ENCODE measurements at places on chromosomes 16 and 17.

- DNase-seq: no peak
These were observed 210.1 kb downstream of the SLC39A11 start for GRCh38 chr17:72882426-72882825.

DNA sequence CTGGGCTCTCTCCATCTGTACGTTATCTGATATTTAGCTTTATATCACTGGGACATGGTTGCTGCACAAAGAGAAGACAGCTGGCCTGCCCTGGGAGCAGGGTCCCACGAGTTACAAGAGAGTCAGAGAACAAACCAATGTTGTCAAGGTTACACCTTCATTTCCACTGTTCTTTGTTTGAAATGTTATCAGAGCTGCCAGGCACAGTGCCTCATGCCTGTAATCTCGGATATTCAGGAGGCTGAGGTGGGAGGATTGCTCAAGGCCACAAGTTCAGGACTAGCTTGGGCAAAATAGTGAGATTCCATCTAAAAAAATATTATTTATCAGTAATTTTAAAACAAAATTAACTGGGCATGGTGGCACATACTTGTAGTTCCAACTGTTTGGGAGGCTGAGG is 34.6 kb downstream of the ATP6V0A1 start:
- DNase-seq: no peak

DNA sequence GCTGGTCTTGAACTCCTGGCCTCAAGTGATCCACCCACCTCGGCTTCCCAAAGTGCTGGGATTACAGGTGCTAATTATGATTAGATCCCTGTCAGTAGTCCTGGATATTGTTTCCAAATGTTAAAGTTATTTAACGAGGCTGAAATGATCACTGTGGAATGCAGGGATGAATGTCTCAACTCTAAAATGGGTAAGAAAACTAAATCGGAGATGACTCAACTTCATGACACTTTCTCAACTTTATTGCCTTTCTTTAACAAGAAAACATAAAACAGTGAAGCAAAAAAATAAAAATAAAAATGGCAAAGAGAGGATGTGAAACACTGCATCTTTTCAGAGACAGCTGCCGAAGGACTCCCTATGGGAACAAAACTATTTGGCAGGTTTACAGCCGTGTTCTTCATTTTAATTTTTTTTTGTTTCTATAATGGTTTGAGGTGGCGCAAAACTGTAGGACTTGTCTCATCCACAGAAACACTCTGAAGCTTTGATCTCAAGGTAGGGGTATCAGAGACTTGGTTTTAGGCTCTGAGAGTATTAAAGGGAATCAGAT is 382.0 kb downstream of the GRIN2A start:
- no peak for DNase-seq

DNA sequence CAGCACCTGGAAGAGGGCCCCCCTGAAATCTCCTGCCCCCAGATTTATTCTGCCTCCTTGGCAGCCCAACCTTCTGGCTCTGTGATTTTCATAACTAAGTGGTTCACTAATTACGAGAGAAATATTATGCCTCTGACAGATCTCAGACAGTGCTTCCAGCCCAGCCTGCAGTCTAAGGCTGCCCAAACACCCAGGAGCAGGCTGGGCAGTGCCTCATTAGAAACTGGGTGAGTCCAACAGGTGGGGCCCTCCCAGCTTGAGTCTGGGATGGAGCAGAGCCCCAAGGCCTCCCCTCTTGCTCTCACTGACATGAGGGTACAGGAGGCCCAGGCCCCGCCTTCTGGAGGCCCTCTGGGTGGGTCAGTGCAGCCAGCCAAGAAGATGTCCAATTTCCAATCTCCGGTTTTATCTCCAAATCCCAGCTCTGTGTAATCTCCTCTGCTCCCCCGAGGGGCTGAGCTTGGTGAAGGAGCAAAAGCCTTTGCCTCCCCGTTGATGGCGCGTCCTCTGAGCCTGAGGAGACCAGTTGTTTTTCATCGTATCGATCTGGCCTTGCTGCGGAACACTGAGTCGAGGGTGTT is 20.1 kb upstream of the ABCC3 start:
- DNase-seq: no peak

DNA sequence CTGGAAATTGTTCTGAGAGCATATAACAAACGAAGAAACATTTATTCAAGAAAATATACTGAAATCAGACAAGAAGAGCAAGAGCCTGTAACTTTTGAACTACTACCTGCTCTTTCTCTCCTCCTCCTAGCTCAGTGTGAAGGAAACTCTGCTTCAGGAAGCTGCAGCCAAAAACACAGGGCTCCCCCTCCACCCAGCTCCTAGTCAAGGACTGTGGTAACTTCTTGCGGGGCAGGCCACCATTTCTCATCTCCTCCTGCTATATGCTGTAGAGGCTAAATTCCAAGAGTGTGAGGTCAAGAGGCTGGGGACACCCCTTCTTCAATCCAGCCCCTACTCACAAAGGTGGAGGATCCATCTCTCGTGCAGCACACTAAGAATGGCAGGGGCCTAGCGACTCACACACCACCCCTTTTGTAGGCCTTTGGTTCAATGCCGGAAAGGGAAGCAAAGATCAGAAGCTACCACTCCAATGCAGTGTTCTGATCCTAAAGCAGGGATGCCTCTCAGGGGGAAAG is 74.6 kb downstream of the ITFG1 start:
- no peak for DNase-seq

DNA sequence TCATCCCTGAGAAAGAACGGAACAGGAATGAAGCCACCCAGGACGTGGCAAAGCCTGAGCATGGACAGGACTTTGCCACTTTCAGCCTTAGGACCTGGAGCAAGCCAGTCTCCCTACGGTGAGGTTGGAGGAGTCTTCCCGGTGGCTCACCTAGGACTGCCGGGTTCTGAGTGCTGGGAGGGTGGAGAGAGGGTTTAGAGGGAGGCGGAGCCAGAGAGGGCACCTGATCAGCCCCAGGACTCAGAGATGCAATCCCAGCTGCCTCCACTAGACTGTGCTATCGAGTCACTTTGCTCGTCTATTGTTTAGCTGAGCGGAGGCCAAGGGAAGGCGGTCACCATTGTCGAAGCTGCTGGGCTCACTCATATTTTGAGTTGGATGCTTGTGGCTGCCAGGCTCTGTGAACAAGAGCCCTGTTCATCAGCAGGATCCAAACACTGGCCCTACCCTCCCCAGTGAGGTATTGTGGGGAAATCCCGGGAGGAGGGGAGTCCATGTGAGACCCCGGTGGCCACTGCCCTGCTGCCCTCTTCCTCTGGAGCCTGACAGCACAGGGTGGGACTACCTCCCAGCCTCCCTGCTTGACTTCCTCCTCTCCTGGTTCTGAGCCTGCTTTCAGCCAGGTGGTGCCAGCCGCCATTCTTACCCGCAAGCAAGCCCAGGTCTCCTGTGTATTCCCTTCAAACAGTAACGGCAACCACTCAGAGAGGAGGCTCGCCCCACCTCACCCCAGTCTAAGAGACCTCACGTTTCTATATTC is 7.0 kb downstream of the KRT14 start:
- peak; percentile 93 for DNase-seq

- DNase-seq: no peak
These were observed 112.9 kb downstream of the ABCC1 start for GRCh38 chr16:16062023-16062937.

- DNase-seq: peak; percentile 92
These were observed 36.8 kb downstream of the CHD9 start for GRCh38 chr16:53091466-53092211.

GRCh38 chr16:57635266-57636097 is 7.1 kb downstream of the ADGRG1 start:
- no peak for DNase-seq

- DNase-seq: peak; percentile 87
These were observed 82.0 kb upstream of the ALOX12 start for GRCh38 chr17:6913608-6914443.

DNA sequence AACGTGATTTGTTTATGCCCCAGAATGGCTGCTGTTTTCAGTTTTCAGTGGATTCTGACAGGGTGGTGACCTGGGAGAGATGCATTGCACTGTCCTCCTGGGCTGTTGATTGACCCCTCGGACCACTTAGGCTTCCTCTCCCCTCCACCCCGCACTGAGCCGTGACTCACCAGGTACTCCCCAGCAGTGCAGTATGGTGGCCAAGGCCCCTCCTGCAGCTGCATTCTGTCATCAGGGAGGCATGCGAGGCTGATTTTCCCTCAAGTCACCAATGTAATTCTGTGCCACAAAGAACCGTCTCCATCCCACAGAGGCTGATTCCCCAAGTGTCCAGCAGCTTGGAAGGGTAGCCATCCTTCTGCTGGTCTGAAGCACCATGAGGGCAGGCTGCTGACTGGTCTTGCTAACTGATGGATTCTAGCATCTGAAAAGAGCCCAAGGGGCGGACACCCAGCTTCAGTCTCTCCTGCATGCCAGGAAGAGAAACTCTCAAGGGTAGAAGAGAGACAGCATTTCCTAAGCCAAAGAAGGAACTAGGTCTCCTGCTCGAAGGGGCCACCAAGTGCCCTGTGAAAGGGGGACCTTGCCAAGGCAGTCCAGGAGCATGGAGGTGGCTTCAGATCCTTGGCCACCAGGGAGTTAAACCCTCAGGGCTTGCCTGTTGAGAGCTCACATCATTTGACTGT is 148.1 kb downstream of the SOCS1 start:
- peak; percentile 49 for DNase-seq

GRCh38 chr17:50280801-50281441 is 6.7 kb downstream of the TMEM92 start:
- no peak for DNase-seq

- DNase-seq: no peak
These were observed 49.6 kb upstream of the SIAH1 start for GRCh38 chr16:48434653-48435317.

- no peak for DNase-seq
These were observed 35.8 kb downstream of the ST3GAL2 start for GRCh38 chr16:70402916-70403659.

DNA sequence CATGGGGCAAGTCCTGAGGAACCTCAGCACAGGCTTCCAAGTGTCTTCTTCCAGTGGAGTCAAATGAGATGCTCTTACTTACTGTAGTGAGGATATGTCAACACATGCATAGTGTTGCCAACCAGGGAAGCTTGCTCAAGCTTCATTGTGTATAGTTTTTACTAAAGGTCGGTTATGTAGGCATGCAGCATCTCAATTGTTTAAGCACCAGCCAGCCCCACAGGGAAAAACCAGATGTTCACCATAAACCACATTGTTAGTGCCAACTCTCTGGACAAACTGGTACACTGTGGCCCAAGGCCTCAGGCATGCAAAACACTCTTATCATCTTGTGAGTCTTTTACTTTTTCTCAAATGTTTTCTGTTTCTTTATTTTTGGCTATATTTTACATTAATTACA is 152.1 kb downstream of the PHKB start:
- DNase-seq: no peak

DNA sequence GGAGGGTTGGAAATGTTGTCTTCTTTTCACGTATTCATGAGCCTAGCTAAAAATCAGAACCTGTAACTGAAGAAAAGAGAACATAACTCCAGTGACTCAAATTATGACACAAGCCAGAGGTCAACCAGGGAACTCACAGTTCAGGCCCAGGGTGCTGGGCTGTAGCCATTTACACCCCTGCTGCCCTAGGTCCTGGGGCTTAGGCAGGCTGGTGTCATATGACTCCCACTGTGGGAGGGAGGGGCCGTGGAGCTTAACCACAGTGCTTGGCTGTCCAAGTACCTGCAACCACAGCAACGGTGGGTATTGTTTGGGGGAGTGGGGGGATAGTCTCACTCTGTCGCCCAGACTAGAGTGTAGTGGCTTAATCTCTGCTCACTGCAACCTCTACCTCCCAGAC is 71.1 kb upstream of the AMZ2 start:
- DNase-seq: no peak

DNA sequence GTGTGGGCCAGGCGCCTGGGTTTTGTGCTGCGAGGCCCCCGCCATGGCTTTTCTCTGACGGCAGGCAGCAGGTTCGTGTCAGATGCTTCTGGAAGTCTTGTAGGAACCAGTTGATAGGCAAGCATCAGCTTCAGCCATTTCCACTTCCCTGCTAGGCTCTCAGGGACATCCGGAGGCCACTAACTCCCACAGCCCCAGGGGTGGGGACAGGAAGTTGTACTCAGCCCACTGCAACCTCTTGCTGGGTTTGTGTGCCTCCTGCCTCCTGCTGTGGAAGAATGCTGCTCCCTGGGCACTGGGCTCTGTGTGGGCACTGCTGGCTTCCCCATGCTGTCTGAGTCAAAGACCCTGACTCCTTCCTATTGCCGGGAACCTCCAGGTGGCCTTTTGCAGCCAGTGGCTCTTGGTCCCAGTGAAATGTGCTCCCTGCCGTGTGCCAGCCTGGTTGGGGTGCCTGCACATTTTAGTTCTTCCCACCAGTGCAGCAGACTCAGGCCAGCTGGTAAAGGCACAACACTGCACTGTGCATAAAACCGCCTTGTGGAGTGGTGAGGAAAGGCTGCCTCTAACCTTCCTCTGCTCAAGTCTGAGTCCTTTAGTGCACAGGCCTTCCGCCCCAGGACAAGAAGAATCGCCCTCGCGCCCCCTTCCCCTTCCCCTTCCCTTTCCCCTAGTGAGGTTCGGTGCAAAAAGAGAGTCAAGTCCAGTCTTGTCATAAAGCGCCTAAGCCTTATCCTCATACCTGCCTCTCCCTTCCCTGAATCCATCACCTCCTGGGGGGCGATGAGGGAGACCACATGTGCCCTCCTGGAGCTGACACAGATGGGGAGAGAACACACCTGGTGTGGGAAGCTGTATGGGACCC is 16.6 kb downstream of the LDHD start:
- no peak for DNase-seq

- peak; percentile 81 for DNase-seq
These were observed 90.9 kb downstream of the DNAH17 start for GRCh38 chr17:78486228-78486802.

DNA sequence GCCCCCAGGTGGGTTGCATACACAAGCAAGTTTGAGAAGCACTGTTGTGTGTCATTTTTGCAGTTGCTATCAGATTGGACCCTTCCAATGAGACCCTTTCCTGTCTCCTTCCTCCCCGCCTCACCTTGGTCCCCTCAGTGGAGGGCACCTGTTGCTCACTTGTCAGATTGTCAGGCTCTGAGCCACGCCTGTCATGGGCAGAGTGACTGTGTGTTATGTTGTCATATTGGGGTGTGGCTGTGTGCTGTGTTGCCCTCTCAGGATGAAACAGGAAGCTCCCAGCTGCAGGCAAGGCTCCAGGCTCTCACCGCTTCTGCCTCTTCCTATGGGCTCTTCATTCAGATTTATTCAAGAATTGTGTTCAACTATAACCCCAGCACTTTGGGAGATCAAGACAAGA is 302.9 kb downstream of the CPPED1 start:
- peak; percentile 79 for DNase-seq

DNA sequence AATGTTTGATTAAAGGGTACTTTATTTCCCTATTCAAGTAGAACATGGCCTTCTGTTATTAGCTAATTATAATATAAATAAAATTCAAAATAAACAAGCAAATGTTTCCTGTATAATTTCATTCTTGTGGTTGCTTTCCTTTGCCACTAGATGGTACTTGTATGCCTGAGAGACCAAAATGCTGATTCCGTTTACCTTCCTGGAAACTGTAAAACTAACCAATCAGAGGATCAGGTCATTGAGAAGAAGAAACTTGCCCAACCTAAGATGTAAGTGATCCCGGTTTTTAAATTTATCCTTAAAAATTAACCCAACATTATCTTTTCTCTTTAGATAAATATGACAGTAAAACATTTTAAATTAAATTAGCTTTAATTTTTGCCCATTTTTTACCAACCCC is 8.1 kb upstream of the ABCA5 start:
- no peak for DNase-seq
